ENCODE measurements at places on chromosomes 7 and 10.

DNA sequence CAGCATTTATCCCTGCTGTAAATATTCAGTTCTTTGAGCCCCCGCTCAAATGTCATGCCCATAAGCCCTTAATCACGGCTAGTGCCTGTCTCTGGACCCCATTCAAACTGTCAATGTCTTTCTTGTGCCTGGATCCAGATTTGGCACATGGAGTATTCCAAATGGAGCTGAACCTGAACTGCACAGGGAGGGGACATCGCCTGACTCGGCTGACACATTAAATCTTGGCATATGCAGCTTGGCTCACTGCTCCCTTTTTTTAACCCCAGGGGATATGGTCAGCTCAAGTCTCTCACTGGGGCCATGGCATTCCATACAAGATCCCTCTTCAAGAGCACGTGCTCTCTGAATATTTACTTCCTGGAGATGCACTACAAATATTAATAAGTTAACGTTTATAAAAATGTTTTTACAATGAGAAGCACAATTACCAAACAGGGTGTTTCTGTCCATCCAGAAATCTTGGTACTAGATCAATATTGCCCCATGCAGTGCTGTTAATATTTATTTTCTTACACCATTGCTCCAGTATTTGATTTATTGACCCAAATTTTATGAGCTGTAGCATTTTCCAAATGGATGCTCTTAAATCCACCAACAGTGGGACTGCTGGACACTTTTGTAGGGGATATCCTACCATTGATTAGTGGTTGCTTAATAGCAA lies 57.4 kb downstream of the FGFR2 start:
- DNase-seq = no peak

GRCh38 chr10:9198611-9199010 lies 1144.1 kb downstream of the GATA3 start:
- no peak for DNase-seq

DNA sequence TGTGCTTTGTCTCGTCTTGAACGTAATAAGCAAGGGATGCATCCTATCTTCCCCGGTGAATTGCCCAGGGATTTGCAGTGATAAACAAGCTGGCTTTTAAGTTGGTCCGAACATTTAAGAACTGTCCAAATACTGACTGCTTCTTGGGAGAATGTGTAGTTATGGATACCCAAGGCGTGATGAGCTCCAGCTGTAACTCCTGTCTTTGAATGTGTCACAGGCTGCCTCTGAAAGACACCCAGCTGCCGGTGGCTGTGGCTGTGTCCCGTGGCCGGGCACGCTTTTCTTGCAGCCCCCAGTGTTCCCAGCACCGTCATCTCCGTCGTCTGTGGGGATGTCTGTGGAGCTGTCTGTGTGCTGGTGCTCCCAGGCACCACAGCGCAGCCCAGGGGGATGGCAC lies 118.1 kb downstream of the GLRX3 start:
- DNase-seq = no peak

GRCh38 chr10:121600611-121601010 lies 2.4 kb upstream of the FGFR2 start:
- no peak for DNase-seq

GRCh38 chr7:80884511-80885195 lies 34.2 kb downstream of the SEMA3C start:
- no peak for DNase-seq

DNA sequence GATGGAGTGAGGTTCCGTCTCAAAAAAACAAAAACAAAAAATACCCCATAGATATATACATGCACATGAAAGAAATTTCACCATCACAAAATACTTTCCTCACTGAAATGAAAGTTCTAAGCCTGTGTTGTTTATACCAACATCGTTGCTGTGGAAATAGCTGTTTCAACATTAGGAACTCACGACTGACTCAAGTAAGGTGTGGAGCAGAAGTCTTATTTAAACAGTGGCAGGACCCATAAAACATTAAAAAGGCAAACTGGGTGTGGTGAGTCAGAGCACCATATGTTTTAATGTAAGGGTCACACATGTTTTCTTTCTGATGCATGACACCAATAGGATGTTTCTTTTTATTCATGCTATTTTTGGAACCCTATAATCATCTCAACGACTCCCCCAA lies 48.3 kb downstream of the BAIAP2L1 start:
- DNase-seq = no peak

DNA sequence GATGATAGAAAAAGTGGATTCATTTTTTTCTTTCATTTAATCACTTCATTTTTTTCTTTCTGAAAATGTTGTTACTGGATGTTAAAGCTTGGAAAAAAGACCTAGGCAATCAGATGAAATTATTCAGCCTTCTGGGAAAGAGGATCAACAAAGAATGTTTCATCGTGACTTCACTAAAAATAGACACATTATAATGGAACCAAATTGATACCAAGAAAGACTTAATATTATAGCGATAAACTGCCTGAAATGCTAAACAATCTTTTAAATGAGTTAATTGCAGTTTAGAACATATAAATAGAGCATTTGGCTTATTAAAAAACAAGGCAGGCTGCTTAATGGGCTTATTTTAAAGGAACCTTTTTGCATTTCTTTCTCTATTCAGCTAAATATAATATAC lies 25.6 kb upstream of the TMEM229A start:
- no peak for DNase-seq

- no peak for DNase-seq
Observed at GRCh38 chr10:89235073-89235798, 16.3 kb downstream of the LIPA start.

- DNase-seq = no peak
Observed at GRCh38 chr7:117808910-117809705, 64.1 kb downstream of the CTTNBP2 start.

DNA sequence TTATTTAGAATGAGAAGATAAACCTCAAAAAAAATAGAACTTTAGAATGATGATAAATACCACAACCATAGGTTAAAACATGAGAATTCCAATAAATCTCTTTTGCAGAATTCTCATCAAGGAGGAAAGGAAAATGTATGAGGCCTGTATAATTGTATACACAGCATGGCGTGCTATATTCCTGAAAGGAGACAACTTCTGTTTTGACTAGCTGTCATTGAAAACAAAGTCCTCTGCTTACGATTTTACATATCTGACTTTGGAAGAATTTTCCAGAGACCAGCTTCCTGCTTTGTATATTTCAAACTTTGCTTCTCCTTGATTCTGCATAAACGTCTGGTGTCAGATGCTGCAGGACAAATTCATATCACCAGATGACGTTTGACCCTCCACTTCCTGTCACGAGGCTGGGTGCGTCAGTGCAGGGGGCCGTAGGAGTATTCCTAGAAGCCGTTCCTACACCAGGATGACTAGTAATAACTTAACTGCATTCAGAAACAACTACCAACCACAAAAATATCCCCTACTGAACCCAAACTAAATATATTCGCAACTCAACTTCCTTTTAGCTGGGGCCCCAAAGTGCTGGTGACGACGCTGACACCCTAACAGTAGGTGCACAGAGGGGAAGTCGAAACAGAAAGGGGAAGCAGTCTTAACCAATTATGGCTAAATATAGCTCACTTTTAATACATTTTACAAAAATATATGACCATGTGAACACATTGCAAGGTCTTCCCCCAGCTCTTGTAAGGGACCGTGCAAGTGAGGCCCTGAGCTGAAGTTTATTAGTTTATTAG lies 178.6 kb upstream of the INHBA start:
- DNase-seq = peak; percentile 63

DNA sequence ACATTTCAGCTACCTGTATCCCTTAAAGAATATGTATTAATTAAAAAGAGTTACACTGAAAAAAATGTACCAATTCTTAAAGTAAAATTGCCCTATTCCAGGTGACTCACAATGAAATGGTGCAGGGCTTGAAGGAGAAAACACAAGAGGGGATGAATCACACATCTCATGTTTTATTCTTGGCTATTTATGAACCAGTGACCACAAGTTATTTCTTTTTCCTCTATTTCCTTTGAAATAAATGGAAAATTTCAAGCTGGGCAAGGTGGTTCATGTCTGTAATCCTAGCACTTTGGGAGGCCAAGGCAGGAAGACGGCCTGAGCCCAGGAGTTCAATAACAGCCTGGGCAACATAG lies 106.8 kb downstream of the UBE2H start:
- DNase-seq = no peak

- no peak for DNase-seq
Observed at GRCh38 chr7:12581897-12582296, 11.4 kb downstream of the SCIN start.

DNA sequence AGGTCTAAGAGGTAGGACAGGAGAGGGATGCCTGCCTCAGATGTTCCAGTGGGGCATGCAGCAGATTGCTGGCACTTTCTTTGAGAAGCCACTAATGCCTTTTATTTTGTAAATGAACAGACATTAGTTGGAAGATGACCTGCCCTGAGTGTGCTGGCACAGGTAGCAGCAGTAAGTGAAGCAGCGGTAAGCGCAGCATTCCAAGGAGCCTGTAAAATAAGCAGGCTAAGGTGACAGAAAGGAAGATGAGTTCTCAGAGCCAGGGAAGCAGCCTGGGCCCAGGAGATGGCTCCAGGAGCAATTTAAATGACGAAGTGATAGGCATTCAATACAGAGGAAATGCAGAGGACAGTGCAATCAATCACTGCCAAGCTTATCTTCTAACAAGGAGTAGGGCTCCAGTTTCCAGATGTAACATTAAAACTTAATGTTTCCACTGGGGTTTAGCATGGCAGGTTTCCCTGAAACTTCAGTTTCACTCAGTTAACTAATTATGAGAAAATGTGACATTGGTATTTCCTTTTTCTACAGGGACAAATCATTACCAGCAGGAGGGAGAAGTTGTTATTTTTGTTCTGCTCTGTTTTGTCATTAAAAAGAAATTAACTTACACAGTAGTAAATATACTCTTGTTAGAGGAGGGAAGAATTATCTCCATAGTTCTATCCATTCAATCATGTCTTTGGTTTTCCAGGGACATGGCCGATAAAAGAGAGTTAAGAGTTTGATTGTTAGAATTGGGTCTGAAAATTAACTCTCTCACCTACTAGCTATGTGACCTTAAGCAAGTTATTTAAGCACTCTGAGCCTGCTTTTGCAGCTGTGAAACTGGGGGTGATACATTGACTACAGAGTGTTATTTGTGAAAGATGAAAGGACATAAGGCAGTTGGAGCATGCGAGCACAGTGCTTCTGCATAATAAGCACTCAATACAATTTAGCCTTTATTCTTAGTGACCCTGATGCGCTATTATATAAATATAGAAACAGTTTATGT lies 96.6 kb upstream of the PTN start:
- no peak for DNase-seq

- DNase-seq = no peak
Observed at GRCh38 chr10:87671139-87671815, 11.6 kb downstream of the PAPSS2 start.

- no peak for DNase-seq
Observed at GRCh38 chr7:93004906-93005305, 112.9 kb downstream of the SAMD9 start.

GRCh38 chr7:105790996-105791395 lies 85.4 kb downstream of the ATXN7L1 start:
- no peak for DNase-seq

DNA sequence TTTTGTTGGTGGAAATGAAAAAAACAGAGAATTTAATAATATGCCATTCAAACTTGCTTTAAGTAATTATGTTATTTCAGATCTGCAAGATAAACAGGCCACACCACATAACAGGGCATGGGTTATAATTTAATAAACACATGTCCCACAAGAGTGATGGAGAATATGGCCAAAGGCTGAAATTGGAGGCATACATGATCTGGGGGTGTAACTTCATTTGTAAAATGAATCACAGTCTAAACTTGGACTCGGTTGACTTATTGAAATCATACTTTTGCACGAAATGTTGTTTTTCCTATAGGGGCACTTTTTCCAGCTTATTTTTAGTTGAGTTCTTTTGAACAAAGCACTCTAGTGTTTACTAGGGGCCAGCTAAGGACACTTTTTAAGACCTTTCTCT lies 151.6 kb downstream of the TMEM26 start:
- no peak for DNase-seq

- no peak for DNase-seq
Observed at GRCh38 chr10:30111340-30112022, 52.1 kb upstream of the JCAD start.

GRCh38 chr7:149081914-149082313 lies 8.6 kb downstream of the ZNF786 start:
- no peak for DNase-seq

GRCh38 chr10:52232561-52233350 lies 81.3 kb upstream of the DKK1 start:
- no peak for DNase-seq

GRCh38 chr10:30330497-30331168 lies 18.4 kb downstream of the MTPAP start:
- DNase-seq = no peak

- DNase-seq = no peak
Observed at GRCh38 chr7:1859266-1860035, 189.4 kb downstream of the ELFN1 start.

DNA sequence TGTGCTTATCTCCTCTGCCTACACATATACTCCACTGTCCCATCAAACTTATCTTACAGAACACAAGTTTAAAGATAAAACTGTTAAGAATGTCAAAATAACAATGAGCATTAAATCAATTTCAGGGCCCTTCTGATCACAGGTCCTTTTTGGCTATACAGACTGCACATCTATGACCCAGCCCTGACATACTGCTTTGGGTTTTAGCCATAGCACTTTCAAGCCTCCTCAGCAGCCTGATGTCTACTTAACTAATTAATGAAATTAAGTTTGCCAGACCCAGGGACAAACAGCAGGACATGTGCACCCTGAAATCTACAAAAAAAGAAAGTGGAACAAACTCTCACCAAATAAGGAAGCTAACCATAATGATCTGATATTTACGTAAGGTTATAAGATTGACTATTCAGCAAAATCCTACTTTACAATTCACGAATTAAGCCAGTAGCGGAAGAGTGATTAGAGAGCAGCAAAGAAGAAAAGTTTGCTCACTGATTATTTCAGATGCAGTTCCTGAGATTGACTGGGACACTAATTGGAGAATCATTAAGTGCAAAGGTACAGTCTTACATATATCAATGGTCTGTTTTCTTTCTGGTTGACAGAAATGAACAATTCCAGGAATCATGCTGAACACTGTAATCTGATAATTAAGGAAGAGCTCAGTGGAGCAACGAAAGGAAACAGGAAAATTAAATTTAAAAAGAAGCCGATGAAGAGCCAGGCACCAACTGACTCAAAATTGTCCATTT lies 669.3 kb upstream of the LRRN3 start:
- DNase-seq = no peak

GRCh38 chr10:78572565-78572964 lies 496.2 kb upstream of the ZMIZ1 start:
- DNase-seq = no peak

- DNase-seq = no peak
Observed at GRCh38 chr7:155732286-155732685, 80.0 kb downstream of the SHH start.

GRCh38 chr7:77444123-77444522 lies 28.0 kb upstream of the GSAP start:
- DNase-seq = no peak

DNA sequence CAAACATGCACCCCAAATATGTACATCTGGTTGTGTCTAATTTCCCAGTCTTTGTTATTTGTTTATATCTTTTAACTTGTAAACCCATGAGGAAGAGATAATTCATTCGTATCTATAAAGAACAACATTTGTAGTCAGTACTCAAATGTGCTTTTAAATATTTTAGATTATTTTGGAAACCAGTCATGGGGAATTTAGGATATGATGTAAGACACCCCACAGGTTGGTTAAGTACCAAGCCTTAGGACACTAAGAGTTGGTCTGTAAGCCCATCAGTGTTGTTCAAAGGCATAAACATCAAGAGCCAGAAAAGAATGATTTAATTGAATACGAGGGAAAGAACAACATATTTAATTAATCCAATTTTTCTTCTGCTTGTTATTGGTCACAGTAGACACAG lies 421.1 kb upstream of the SEMA3C start:
- DNase-seq = no peak

- DNase-seq = no peak
Observed at GRCh38 chr10:103166523-103166922, 26.5 kb downstream of the NT5C2 start.
